ENCODE measurements at places on chromosomes 5 and 9. TPM values are rescaled to one million over a fixed set of nuclear protein-coding genes. Genes with fewer than 3 reads are reported as not detected.

The NME5 gene
- 0.24 TPM for total RNA-seq

GRCh38 chr5:136814619-136815378, 449.5 kb upstream of the TRPC7 start:
- DNase-seq = peak; percentile 41

- no peak for DNase-seq
These were observed 19.3 kb downstream of the OTULINL start for GRCh38 chr5:14600846-14601245.

The ENTR1 gene
- total RNA-seq = 42.2 TPM

DNA sequence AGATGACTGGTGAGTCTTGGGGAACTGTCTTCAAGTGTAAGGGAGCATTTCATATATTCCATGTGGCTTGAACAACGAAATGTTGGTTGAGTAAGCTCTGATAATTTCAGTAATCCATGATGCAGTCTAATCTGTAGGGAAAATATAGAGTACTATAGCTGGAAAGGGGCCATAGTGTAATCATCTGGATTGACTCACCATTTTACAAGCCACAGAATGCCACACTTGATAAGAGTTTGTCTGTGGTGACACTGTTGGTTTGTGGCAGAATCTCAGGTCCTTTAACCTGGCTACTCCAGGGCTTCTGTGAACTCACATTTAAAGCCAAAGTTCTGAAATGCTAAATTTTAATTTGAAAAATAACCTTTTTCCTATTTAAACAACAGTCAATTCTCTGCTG, 16.3 kb upstream of the MAML1 start:
- no peak for DNase-seq

DNA sequence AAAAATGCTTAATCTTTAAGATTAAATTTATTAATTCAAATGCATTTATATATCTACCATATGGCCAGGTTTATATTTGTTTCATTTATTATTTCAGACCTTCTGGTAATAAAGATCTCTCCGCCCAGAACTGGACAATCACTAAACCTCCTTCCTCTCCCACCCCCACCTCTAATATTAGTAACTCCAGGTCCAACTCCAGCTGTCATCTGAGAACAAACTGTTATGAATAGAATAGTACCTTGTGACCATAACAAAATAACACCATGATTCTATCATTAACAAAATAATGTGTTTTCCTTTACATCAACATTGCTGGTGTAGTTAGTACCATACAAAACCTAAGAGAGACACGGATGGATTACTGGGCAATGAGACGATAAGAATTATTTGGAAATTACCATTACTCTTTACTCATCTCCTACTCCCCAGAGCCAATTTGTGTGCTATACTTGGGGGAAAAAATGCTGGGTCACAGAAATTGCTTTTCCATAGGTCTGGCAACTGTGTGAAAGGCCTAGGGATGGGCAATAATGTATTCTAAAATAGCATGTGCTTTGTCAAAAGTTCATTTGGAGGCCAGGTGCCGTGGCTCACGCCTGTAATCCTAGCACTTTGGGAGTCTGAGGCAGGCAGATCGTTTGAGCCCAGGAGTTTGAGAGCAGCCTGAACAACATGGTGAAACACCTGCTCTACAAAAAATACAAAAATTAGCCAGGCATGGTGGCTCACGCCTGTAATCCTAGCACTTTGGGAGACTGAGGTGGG, 186.1 kb downstream of the ENC1 start:
- DNase-seq = no peak
